ENCODE measurements at places on chromosomes 4 and X. TPM values are rescaled to one million over a fixed set of nuclear protein-coding genes. Genes with fewer than 3 reads are reported as not detected.

DNA sequence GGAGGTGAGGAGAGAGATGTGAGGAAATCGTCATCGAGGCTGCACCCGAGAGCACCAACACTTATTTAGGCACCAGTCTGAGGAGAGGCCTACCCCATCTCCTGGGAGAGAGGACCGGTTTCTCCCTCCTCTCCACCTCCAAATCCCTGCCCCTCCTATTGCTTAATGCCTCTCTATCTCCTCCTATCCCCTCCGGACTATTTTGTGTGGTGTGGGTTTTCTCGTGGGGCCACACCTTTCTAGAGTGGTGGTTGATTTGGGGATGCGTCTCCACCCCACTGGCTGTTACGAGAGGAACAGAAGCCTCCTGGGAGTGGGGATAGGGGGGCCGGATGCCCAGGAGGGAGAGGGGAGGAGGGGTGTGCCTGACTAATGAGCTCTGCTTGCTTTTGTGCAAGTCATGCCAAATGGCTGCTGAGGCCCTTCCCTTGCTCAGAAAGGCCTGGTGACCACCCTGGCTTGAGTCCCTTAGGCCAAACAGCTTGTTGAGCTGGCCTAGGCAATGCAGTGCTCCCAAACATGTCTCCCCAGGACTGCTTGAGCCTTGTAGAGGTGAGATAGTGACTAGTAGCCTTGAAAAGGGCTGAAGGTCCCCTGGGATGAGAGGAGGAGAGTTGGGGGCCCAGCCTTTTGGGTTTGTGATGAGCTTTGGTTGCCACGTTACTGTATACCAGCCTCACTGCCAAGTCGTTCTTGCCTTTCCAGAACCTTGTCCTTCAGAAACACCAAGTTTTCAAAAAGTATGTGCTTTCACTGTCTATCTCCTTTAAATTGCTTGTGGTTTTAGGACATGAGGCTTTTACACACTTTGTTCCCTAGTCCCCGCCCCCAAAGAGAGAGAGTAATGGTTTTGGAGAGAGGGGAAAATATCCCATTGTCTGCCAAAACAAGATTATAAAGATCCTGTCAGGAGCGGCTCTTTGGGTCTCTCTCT is 1.2 kb downstream of the MSN start:
- peak; percentile 68 for DNase-seq

DNA sequence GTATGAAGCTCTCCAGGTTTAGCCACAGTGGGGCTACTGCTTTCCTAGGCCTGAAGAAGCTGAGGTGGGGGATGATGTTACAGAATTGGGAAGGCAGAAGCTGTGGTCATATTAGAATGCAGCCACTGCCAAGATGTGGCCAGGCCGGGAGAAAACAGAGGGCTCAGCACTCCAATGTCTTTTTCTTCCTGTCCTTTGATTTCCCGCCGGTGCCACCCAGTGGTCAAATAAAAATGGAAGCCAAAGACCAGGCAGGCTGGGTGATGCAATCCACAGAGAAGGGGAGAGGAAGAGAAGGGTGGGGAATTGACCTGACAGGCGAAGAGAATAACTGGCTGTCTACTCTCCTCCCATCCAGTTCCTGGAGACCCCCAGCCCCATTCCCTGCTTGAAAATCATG is 94.9 kb upstream of the SHISA3 start:
- DNase-seq, result no peak

DNA sequence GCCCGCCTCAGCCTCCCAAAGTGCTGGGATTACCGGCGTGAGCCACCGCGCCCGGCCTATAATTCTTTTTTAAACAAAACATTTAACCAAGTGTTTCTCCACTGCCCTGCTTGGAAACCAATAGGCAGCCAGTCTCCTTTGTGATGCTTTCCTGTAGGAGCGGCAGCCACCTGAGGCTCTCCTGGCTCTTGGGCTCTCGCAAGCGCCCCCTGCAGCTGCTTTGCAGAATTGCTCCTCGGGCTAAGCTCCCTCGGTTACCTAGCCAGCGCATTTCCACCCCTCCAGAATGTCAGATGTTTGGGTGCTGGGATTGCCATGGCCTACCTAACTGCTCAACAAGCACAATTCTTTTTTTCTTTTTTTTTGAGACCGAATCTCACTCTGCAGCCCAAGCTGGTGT is 7.7 kb downstream of the S100P start:
- DNase-seq, result no peak

- DNase-seq, result no peak
These were observed 275.9 kb downstream of the GPC3 start for GRCh38 chrX:133709501-133709900.

DNA sequence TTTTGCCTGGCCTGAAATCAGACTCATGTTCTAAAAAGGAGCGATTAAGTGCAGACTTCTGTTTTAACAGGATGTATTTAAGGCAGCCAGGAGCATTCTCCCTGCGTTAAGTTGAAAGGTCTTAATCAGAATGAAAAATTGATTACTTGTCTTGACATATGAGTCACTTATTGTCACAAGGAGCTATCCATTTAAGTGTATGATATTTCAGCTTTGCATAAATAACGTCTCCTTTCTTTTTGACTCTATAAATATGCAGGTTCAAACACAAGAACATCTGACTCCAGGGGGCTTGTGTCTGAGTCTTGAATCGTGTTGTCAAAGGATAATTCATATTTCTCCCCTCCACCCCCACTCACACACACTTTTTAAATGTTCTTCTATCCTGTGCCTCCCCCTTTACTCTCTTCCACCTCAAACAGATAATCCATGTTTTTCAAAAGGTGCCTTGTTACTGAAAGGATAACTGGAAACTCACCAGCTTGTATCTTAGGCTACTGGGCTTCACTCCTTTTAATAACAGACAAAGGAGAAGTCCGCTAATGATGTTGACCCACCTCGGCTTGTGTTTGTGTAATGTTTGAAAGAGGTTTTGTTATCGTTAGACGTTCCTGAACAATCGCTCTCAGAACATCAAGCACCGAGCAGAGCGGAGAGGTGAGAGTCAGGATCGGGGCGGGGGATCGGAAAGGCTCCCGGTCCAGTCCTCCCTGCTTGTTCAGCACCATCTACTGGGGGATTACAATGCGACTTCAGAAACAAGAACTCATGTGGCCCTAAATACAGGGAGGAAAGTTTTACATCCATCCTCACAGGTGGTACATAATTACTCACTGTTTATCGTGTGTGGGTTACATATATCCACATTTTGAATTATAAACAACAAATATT is 107.5 kb upstream of the RPL34 start:
- no peak for DNase-seq

DNA sequence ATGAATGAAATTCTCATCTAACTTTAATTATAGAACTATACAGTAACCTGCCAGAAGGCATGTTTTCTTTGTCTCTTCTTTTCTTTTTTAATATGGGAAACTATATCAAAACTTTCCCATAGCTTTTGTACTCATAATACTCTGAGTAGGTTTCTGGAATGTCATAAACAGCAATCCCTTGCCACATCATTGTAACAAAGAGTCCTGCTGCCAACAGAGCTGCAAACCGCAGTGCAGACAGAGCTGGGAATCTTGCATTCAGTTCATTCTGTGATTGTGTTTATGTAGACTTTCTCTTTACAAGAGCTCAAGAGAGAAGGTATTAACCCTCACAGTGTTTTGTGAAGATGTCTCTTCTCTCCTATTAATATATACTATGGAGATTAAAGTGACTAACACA is 304.4 kb upstream of the SLIT2 start:
- no peak for DNase-seq

DNA sequence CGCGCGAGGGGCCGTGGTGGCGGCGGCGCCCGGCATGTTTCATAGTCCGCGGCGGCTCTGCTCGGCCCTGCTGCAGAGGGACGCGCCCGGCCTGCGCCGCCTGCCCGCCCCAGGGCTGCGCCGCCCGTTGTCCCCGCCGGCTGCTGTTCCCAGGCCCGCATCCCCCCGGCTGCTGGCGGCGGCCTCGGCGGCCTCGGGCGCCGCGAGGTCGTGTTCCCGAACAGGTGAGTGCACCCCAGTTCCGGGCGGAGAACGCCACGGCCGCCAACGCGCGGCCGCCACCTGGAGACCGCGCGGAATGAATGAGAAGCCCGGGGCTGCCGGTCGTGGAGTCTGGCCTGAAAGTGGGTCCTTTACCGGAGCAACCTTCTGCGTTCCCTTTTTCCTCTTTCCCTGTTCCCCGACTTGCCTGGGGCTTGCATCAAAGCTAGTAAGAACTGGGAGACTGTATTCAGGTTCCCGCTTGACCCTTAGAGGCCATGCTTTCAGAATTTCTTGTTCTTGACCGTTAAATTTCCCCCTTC is 429 bp downstream of the NOCT start:
- no peak for DNase-seq

GRCh38 chr4:52984462-52984881 is 122.4 kb downstream of the RASL11B start:
- no peak for DNase-seq

DNA sequence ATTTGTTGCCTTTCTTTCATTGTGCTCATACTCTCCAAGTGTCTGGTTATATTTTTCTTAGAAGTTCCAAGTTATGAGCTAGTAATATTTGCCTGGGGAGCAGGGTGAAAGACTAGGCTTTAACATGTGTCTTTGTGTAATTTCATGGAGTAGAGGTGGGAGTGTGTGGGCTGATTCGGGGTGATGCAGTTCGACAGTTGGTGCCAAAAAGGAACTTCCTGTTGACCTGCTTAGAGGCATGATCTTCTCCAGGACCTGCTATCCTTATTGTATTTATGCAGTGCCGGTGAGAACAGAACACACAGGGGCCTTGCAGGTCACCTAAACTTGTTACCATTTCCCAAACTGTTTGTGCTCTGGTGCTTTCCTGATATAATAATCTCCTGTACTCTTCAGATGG is 21.2 kb downstream of the USP53 start:
- no peak for DNase-seq

DNA sequence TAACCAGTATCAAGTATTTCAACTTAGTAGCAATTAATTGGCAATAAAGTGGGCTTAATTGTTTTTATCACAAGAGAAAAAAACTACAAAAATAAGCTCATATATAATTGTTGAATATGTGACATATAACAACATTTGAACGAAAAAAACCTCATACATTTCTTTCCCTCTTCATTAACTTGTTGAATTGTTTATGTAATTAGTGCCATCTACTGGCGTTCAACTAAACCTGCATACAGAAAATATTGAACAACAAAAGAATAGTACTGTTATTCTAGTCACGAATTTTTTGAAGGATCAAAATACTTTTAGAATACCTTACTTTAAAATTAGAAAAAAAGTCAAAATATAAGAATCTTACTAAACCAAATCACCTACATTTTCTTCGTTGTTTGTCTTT is 586.5 kb upstream of the FTHL17 start:
- no peak for DNase-seq

DNA sequence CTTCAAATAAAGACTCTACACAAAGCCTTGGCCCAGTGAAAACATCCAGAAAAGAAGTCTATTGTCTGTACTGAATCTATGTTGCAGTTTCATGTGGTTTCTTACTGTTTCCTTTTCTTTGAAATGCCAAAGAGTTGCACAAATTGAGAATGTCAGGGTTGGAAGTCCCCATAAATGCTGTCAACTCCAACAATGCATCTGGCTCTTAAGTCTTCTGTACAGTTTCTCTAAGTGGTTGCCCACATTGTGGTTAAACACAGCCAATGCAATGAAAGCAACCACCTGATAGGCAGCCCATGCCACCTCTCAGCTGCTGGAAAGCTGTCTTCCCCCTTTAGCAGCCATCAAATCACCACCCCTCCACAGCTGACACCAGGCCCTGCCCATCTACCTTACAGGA is 67.2 kb upstream of the C1GALT1C1 start:
- DNase-seq, result no peak

GRCh38 chrX:338836-339400 is 20.3 kb upstream of the GTPBP6 start:
- DNase-seq, result peak; percentile 51

GRCh38 chr4:36332023-36332781 is 50.8 kb downstream of the DTHD1 start:
- DNase-seq, result no peak

- DNase-seq, result no peak
These were observed 44.7 kb downstream of the GALNT7 start for GRCh38 chr4:173213296-173213695.

GRCh38 chrX:131763674-131764073 is 219.8 kb downstream of the OR13H1 start:
- DNase-seq, result no peak

DNA sequence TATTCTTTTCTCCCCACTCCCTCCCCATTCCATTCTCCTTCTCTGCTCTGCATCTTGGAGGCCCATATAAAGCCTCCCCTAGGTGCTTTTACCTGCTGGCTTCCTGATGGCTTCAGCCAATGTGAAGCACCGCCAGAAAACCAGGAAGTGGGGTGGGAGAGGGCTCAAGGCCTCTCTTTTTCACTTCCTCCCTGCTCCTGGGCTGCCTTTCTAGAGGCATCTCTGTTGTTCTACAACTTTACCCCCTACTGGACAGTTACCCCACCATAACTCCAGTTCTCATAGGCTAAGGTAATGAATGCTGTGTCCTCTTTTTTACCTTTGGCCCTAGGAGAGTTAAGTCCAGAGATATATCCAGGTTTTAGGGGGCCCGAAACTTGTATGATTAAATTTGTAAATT is 62.4 kb upstream of the PPARGC1A start:
- no peak for DNase-seq

- DNase-seq, result no peak
These were observed 89.9 kb downstream of the EFHC2 start for GRCh38 chrX:44253575-44253942.

DNA sequence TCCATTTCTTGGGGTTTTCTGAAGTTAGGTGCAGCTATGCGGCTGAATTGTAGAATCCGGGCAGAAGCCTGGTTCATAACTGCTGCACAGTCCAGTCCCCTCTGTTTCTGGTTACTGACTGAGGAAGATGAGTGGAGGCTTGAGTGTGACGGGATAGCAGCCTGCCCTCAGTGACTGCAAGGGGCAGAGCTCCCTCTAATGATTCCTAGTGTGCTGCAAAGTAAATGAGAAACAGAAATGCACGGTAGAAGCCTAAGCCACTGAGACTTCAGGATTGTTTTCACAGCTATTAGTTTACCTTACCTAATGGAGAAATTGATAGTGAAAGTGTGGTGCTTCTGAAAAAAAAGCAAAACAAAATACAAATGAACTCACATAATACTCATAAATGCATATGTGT is 189.2 kb downstream of the GPM6A start:
- DNase-seq, result no peak

PAGE1 gene
- total RNA-seq, result not detected

KIT gene
- 1.5 TPM for total RNA-seq

TAF7L gene
- total RNA-seq, result not detected

HMX1 gene
- total RNA-seq, result not detected

WDR17 gene
- total RNA-seq, result 0.43 TPM

STBD1 gene
- total RNA-seq, result 29.4 TPM

SLC34A2 gene
- total RNA-seq, result 0.08 TPM

Data from Right ventricle myocardium inferior (tissue), 1 donor.